ENCODE measurements at places on chromosomes 16 and 17.

DNA sequence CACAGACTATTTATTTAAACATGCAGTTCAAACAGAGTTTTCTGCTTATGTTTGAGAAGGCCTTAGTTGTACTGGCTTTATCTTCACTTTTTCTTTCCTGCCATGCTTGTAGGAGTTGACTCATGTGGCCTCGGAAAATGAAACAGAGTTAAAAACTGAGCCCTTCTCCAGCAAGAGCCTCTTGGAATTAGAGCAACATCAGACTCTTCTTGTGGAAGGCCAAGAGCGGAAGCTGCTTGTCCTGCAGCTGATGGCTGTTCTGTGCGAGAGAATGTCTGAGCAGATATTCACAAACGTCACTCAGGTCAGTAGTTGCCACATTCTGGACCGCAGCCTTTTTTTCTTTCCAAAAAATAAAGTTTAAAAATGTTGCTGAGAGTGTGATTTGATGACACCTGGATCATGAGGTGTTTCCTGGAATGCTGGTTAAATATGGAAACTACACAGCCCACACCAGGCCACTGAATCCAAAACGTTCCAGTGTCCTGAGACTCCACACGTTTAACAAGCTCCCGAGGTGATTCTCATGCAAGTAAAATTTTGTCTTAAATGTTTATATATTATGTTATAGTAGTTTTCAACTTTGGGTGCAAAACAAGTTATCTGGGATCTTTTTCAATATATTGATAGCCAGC lies 65.9 kb downstream of the TANGO6 start:
- no peak for DNase-seq

- DNase-seq: no peak
These were observed 101.6 kb upstream of the TOB1 start for GRCh38 chr17:50967795-50968194.

DNA sequence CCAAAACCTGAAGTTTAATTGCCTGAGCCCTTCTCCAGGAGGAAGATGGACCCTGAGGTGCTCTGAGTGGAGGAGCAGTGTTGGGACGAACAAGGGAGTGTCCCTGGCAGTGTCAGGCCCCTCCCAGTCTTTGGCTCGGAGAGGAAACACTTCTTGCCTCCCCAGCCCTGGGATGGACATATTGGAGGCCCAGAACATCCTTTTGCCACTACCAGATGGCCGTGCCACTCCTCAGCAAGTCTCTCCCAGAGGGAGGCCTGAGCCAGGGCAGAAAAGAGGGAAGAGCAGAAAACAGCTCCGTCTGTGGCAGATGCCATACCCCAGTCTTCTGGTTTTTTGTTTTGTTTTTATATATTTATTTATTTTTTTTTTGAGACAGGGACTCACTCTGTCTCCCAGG lies 91.5 kb upstream of the CRHR1 start:
- no peak for DNase-seq

GRCh38 chr17:43316522-43317142 lies 82.2 kb upstream of the ARL4D start:
- no peak for DNase-seq

- no peak for DNase-seq
These were observed 26.5 kb upstream of the C16orf87 start for GRCh38 chr16:46857368-46857945.

- DNase-seq: no peak
These were observed 120.2 kb upstream of the RCVRN start for GRCh38 chr17:10025224-10025623.

DNA sequence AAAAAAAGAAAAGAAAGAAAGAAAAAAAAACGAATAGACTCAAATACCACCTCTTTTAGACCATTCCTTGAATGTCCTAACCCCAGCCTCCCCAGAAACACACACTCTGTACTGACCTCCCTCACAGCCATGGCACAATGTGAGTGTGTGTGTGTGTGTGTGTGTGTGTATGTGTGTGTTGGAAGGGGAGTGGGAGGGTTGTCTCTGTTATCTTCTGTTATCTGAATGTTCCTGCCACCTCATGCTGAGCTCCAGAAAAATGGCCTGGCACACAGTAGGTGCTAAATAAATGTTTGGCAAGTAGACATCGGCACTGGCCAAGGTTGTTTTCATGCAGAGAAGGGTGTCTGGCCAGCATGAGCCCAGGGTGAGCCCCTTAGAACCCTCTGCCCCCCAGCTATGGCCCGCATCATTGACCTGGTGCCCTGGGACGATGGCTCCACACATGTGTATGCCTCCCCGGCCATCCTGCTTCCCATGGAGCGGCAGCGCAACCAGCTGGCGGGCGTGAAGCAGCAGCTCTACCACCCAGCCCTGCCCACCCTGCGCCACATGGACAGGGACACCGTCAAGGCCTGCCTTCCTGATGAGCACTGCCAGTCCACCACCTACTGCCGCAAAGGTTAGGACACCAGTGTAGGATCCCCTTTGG lies 6.6 kb upstream of the CNGB1 start:
- DNase-seq: no peak

DNA sequence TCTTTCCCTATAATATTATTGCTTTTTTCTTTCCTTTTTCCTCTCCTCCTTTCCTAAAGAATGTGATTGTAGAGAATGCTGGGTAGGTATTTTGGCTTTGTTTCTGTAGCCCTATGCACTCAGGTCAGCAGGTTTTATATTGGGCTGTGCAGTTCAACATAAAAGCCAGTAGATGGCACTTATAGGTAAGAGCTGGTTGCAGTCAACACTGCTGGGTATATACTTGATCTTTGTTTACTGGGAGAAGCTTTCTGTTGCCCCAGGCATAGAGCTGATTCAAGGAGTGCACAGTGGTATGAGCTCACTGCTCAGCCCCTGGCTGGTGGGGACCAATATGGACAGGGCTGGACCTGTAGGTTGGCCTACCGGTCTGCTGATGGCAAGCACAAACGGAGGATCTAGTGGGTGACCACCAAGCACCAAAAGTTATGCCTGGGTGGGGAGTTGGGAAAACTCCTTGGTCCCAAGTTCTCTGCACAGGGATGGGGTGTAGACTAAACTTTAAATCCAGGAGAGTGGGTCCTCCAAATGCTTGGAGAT lies 378.9 kb downstream of the PMP22 start:
- DNase-seq: no peak

- DNase-seq: no peak
These were observed 6.0 kb upstream of the RHBDL3 start for GRCh38 chr17:32259586-32259985.

Data from T-helper 1 cell (primary cell).